Tongue (tissue), 3 donors: ENCODE measurements at places on chromosomes 7 and 10. TPM values are rescaled to one million over a fixed set of nuclear protein-coding genes. Genes with fewer than 3 reads are reported as not detected.

The RP9 gene
- total RNA-seq: 11.0 TPM

The GTPBP4 gene
- 42.7 TPM for total RNA-seq

The FAM171A1 gene
- total RNA-seq: 15.4 TPM

The NOLC1 gene
- total RNA-seq: 51.1 TPM

The CHAT gene
- total RNA-seq: not detected

The IL2RA gene
- total RNA-seq: not detected

The SPDYE1 gene
- not detected for total RNA-seq

The KEL gene
- total RNA-seq: 1.6 TPM

The BPGM gene
- 36.3 TPM for total RNA-seq

The LSM8 gene
- 36.6 TPM for total RNA-seq

The CALHM2 gene
- total RNA-seq: 10.1 TPM

The TMEM213 gene
- 0.51 TPM for total RNA-seq

The COPS6 gene
- 50.4 TPM for total RNA-seq

The FAM131B gene
- 1.5 TPM for total RNA-seq
